Head of caudate nucleus (tissue), 42 donors: ENCODE measurements at places on chromosomes 4 and X.

GRCh38 chrX:10986616-10987015 is 124.5 kb upstream of the HCCS start:
- DNase-seq: no peak

- no peak for DNase-seq
These were observed 270.2 kb upstream of the TAPT1 start for GRCh38 chr4:16496501-16496900.

GRCh38 chr4:188578657-188579056 is 439.4 kb downstream of the TRIML1 start:
- DNase-seq: no peak

DNA sequence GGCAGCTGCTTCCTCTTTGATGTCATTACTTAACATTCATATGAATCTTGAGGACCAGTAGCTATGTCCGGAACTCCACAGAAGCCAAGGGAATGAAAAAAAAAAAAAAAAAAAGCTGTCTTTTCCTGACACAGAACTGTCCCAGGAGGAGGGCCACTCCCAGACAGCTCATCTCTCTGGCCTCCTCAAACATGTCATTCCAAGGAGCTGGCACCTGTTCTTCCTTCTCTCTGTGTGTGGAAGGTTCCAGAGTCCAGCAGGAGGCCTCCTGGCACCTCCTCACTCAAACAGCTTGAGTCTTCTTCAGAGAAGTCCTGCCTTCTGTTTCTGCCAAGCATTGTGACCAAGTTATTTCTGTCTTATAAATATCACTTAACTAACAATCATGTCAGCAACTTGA is 458.5 kb downstream of the AFF2 start:
- DNase-seq: no peak

- DNase-seq: no peak
These were observed 23.2 kb downstream of the IL15 start for GRCh38 chr4:141659539-141659938.

DNA sequence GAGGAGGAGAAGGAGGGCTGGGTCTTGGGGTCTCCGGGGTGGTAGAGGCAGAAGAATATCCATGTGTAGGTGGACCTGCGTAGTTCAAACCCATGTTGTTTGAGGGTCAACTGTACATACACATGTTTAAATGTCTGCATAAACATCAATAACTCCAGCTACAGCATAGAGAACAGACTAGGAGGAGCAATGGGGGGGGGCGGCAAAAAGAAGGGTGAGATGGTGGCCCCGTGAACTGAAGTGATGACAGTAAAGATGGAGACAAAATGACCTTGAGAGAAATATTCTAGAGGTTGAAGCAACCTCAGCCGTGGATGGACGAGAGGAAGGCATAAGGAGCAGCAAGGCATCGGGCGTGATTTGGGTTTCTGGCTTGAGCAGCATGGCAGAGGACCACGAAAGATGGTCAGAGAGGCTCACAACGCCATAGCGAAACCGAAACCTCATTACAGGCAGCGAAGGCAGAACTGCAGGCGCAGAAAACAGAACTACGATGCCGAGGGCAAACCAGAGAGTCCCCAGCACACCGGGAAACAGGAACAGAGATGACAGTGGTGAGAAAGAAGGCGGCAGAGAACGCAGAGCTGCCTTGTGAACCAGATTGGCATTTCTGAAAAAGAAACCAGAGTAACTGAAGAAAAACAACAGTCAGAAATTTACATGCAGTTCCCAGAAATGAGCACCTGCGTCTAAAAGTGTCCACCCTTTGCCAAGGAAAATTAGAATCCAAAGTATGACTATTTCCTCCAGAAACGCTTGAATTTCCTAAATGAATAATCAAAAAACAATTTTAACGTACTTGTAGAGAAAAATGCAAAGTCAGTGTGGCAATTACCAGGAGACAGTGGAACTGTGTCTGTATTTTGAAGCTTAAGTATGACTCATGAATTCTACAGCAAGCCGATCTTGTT is 50.3 kb upstream of the ENPP6 start:
- DNase-seq: no peak

- DNase-seq: no peak
These were observed 134.1 kb downstream of the KLHL8 start for GRCh38 chr4:87086143-87086805.

GRCh38 chr4:3257556-3258482 is 8.9 kb downstream of the MSANTD1 start:
- peak; percentile 15 for DNase-seq

DNA sequence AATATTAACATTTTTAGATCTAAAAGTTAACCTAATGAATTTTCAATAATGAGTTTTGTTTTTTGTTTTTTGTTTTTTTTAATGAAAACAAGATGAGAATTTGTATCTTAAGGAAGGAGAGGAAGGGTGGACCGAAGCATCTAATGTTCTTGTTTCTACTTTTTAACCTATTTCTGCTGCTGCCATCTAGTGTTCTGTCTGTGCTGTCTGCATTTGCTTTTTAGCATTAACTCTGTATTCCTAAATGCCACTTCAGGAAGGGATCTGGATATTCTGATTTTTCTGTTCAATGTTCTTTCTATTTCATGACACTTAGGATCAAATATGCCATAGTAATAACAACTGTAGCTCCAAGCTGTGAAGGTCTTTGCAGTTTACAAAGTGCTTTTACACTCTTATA is 161.7 kb downstream of the BRWD3 start:
- DNase-seq: no peak

GRCh38 chrX:10341309-10341708 is 184.5 kb downstream of the CLCN4 start:
- no peak for DNase-seq

DNA sequence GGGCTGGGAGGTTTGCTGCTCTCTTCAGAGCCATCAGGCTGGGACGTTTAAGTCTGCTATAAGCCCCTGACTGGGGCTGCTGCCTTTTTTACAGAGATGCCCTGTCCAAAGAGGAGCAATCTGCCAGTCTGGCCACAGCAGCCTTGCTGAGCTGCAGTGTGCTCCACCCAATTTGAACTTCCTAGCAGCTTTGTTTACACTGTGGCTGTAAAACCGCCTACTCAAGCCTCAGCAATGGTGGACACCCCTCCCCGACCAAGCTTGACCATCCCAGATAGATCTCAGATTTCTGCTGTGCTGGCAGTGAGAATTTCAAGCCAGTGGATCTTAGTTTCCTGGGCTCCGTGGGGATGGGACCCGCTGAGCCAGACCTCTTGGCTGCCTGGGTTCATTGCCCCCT is 40.7 kb downstream of the SPATA18 start:
- no peak for DNase-seq

DNA sequence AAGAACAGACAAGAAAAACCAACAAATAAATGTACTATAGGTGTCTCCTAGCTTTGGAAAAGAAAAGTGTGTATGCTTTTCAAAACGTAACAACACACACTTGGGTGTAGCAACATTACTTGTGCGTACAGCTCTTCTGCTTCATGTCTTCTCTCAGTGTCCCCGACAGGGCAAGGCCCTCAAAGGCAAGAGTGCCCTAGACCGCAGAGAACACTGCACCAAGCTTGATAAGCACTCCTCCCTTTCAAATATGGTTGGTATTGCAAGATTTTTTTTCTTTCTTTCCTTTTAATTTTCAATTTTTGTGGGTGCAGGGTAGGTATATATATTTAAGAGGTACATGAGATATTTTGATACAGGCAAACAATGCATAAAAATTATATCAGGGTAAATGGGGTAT is 106.8 kb downstream of the EIF4E start:
- DNase-seq: no peak

GRCh38 chr4:133355633-133356032 is 206.5 kb downstream of the PCDH10 start:
- no peak for DNase-seq

DNA sequence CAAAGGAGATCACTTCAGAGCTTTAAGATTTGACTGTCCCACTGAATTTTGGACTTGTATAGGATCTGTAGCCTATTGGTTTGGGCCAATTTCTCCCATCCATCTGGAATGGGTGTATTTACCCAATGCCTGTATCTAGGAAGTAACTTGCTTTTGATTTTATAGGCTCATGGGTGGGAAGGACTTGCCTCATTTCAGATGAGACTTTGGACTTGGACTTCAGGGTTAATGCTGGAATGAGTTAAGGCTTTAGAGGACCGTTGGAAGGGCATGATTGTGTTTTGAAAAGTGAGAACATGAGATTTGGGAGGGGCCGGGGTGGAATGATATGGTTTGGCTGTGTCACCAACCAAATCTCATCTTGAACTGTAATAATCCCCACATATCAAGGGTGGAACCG is 73.8 kb downstream of the ZNF518B start:
- no peak for DNase-seq

GRCh38 chr4:16893141-16893651 is 5.2 kb downstream of the LDB2 start:
- no peak for DNase-seq

GRCh38 chr4:29927895-29928294 is 792.3 kb upstream of the PCDH7 start:
- DNase-seq: no peak

DNA sequence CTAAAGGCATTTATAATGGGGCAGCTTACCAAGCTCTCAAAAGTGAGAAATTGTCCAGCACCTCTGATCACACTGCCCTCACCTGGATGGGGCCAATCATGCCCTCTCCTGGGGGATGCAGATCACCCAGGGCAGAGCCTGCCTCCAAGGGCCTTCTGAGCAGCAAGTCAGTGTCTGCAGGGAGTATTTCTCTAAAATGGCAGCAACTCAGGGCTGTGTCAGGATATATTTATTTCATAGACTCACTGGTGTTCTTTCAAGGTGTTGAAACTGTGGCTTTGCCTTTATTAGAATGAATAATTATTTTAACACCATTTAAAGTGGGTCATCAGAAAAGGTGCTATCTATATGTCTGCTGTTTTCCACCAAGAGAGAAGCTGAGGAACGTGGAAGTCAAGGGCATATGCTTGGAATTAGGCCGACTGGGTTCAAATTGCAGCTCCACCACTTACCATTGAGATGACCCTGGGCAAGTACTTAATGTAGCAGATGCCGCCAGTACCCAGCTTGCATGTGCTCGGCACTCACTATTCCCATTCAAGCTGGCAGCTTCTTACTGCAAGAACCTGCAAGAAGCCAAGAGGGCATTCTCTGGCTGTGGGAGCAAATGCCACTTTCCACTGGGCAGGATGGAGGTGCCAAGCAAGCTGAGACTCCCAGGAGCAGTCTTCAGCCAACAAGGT is 590.0 kb downstream of the BCOR start:
- no peak for DNase-seq

- no peak for DNase-seq
These were observed 8.0 kb downstream of the RPL34 start for GRCh38 chr4:108628411-108628810.

DNA sequence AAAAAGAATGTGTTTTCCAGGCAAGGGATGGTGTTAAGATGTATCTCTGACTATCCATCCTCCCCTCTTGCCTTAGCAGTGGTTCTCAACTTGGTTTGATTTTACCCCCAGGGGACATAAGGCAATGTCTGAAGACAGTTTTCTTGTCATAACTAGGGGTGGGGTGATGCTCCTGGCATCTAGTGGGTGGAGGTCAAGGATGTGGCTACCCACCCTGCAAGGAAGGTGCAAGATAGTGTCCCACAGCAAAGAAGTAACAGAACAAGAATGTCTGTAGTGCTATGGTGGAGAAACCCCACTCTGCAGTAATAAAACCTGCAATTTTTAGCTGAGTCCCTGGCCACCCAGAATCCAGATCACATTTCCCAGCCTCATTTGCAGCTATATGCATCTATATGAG is 81.2 kb upstream of the TBL1X start:
- DNase-seq: no peak

DNA sequence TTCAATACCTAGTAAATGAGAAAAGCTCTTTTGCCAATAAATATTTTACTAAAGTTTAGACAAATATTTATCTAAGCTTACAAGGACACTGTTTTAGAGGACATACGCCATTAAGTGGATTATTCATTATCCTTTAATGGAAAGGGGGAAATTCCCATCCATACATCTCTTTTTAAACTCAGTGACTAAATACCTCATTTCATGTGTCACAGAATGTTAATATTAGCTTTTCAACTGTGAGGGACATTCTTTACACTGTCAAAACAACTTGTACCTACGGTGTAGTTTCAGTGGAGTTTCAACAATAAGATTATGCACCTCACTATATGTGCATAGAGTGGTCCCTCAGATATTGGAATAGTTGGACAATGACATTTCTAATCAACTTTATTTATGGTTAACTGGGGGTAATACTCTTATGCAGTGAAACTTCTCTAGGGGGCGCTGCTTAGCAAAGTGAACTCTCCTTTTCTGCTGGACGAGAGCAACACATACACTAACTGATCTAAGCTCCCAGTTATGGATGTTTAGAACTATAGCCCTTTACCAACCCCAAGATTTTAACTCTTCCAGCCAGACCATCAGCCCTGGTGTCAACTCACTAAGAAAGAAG is 9.7 kb downstream of the HS6ST2 start:
- no peak for DNase-seq

DNA sequence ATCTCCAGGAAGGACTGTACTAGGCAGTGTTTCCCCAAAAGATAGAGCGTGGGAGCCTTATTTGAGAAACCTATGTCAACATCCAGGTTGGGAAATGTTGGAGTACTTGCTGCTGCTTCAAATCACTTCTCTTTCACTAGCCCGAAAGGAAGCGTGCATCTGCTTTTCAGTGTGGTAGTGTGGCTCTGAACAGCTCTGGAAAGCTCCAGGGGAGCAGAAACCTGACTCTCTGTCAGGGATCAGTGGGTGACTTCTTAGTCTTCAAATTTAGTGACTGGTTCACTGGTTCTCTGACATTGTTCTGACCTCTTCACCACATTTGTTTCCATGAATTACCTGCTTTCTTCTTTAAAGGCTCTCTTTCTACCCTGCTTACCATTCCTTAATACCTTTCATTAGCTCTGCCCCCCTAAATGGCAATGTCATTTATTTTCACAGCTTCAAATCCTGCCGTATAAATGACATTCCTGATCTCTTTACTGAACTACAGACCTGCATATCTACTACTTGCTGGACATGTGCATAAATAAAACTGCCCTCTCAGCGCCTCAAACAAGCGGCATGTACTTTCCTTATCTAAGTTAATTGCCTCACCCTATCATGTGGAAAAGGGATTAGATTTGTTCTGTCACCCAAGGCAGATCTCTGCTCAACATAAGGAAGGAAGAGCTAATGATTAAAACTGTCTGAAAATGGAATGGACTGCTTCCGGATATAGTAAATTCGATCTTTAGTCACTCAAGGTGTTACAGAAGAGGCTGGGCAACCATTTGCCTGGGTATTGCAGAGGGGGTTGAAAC is 37.0 kb downstream of the DLG3 start:
- no peak for DNase-seq

GRCh38 chr4:150135134-150135772 is 57.0 kb downstream of the DCLK2 start:
- no peak for DNase-seq

DNA sequence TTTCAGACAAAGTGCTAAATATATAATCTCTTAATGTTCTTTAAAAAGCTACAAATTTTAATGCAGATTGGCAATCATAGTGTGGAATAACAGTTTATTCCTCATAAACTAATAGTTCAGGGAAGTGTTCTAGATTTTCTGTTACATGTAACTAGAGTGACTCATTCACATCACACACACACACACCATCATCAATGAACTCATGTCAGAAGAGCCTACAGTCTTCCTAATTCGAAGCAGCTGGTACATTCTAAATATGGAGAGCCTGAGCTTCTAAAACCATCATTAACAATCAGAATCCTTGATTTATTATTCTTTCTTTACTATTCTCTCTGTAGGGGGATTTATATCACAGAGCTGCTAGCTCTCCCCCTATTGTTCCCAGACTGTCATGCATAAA is 49.6 kb downstream of the DKK2 start:
- DNase-seq: no peak
